ENCODE measurements at places on chromosomes 12 and 14.

DNA sequence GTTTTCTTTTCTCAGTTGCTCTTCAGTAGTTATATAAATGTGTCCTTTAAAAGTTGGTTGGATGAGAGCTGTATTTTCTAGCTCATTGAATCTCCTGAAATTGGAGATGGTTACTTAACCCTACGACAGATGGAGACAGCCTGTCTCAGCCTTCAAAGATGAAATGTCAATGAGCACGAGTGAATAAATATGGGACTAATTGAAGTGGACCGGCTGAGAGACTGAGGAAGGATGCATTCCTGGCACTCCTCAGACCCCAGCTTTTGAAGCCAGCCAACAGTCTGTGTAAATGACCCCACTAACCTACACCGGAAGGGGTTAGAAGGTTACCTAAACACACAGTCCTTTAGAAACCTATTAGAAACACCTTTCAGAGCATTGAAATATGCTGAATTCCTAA lies 46.6 kb downstream of the PDZRN4 start:
- no peak for DNase-seq

GRCh38 chr12:102465762-102466560 lies 14.4 kb downstream of the IGF1 start:
- DNase-seq = no peak

- DNase-seq = no peak
Measured at GRCh38 chr12:18992336-18992735, 137.2 kb upstream of the PLEKHA5 start.

DNA sequence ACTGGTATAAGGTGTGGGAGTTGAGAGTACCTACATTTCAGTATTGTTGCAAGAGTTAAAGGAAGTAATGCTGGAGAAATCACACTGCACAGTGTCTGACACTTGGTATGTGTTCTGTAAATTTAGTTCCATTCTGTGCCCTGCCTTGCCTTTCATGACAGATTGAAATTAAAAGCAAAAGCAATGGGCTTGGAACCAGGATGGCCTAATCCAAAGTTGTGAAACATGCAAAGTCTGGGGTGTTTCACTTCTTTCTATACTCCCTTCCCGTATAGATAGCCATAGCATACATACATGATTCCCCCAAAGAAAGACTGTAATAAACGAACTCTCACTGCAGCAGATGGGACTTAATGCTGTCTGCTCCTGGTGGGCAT lies 281.1 kb downstream of the NRXN3 start:
- DNase-seq = no peak

GRCh38 chr12:110466791-110467190 lies 1.3 kb downstream of the GPN3 start:
- no peak for DNase-seq

GRCh38 chr14:24307575-24308341 lies at the start of gene CIDEB:
Gene CIDEB, minus strand, starts transcription at chr14:24307977. Its CDS starts 119 bp downstream, at chr14:24307858.
- DNase-seq = peak; percentile 72

DNA sequence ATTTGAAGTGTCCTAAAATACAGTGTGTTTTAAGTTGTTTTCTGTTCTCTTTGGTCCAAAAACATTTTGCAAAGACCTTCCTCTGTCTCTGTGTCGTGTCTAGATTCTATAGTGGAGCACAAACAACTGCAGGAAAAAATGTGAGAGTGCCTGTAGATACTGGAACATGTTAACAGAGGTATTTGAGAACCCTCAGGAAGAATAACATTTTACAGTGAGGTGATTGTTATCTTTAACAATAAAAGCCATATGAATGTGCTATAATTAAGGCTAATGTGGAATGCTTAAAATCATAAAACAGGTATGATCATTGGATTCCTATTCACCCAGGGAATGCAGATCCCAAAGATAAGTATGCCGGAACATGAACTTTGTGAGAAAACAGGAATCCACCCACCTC lies 98.0 kb downstream of the SAMD4A start:
- DNase-seq = no peak

DNA sequence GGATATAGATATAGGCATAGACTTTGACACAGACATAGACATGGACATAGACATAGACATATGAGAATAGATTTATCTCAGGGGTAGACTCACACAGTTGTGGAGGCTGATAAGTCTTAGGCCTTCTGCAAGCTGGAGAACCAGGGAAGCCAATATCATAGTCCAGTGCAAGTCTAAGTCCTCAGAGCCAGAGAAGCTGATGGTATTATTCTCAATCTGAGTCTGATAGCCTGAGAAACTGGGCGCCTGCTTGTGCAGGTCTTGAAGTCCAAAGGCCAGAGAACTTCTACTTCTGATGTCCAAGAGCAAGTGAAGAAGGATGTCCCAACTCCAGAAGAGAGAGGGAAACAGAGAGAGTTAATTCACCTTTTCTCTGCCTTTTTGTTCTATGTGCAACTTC lies 476.5 kb downstream of the SLC6A15 start:
- no peak for DNase-seq

DNA sequence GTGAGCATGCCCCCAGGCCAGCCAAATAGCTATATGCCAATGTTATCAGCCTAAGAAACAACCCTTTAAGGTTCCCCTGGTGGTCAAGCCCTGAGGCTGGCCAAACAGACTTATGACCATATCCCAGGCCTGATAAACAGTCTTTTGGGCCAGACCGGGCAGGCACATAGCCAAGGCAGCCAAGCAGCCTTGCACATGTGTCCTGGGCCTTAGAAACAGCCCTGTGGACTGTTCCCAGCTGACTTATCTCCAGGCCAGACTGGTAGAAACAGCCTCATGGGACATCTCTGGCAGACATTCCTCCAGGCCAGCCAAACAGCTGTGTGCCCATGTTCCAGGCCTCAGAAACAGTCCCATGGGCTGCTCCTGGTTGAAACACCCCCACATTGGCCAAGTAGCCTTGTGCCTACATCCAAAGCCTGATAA lies 295.0 kb upstream of the MGAT4C start:
- no peak for DNase-seq

DNA sequence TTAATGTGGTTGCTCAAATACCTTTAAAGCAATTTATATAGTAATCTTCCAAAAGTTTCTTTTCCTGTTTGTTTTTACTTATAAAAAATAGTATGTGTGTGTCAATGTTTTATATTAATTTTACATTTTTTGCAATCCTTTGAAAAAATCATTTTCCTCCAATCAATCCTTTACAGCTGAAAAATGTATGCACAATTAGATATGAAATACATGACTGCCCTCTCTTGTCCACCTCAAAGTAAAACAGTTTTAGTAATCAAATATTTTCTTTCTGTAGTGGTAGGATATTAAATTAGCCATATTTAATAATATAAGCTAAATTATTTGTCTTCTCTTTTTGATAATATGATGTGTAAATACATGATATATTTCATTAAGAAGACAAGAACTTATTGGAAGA lies 269.9 kb downstream of the ADAMTS20 start:
- DNase-seq = no peak

DNA sequence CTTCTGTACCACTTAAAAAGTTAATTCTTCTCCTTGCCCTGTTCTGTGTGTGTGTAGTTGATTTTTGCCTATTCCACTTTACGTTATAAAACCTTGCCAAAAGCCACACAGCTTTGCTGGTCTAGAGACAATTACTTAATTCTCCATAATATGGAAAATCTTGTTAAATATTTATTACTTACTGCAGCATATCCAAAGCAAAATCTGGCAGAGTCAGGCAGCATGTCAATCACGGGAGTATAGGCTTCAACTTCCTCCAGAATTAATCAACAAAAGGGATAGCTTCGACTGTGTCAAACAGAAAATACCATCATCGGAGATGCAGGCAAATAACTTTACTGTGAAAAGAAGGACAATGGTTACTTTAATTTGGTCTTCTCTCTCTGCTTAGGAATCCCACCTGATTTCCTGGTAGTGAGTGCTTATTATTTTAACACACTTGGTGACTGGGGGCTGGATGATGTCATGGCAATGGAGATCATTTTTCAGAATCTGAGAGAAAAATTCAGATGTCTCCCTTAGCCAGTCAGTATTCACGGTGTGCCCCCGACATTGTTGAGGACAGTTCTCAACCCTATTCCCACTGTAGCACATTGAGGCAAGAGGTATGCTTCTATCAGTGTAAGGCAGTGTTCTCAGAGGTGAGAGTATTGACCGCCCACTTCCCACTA lies 3.7 kb upstream of the MSRB3 start:
- DNase-seq = no peak

DNA sequence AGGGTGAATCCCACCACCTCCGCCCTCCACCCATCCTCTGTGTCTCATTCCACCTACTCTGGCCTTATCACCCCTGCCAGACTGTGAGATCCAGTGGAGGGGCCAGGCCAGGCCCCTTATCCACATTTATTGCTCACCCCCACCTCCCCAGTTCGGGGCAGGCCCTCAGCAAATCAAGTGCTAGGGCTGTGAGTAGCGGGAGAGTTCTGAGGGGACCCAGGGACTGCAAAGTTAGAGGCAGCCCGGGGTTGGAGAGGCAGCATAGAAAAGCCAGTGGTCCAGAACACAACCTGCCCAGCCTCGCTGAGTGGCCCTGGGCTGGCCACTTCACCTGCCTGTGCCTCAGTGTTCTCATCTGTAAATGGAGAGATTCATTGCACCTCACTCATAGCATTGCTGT lies 27.2 kb upstream of the ACTN1 start:
- no peak for DNase-seq

GRCh38 chr12:111673503-111673902 lies 12.3 kb downstream of the BRAP start:
- DNase-seq = no peak

DNA sequence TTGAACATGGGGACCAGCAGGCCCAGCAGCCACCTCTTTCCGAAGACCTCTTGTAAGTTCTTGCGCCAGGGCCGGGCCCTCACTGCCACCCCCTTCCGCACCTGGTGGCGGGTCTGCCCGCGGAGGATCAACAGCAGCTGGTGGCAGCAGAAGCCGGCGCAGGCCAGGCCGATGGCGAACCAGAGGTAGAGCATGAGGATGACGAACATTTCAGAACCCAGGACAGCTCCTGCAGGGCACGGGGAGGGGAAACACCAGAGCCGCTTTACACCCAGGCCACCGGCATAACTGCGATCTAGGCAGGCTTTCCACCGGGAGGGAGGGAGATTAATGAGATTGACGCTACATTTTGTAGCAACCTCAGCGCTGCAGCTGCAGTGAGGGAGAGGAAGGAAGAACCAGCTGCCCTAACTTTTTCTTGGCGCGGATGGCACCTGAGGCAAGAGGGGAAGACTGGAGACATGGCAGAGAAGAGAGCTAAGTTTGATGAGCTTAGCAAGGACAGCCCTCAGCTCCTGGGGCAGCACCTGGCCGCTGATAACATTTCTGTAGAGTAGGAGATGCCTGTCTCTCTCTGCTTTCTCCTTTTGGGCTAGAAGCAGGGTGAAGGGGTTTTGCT lies 7.8 kb downstream of the ZDHHC22 start:
- peak; percentile 64 for DNase-seq

DNA sequence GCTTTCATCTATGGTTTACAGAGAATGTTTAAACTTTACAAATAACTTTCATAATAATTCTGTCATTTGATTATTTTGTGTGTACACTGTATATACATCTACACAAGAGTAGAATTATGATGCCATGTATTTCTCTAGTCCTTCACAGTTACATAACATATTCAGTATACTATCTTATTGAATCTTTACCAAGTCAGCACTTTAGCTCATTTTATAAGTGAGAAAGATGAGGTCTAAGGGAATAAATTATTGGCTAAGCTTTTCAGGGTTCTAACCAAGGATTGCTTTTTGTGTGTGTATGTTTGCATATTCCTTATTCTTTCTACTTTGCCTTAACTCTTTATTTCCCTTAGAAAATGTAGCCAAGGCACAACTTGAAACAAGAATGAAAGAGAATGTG lies 84.3 kb upstream of the PTPRQ start:
- DNase-seq = no peak

DNA sequence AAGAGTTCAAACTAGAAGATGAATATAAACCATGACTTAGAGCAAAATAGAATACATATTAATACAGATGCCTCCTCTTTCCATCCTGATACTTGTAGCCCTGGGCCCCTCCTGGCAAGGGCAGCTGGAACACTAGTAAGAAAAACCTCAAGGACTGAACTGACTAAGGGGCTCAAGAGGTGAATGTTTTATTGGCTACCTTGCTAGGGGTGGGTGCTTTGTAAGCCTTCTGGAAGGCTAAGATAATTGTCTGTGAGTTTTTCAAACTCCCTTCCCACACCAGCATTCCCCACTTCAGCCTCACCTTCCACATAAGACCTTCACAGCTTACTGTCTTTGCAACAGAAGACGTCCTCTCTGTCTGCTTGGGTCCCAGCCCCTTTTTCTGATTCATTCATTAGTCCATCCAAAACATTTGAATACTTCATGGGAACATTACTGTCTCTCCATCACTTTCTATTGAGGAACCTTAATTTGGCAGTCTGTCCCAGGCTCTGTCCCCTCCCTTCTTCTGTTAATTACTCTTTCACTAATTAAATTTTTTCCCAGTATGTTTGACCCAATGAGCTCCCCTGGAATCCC lies 1.1 kb upstream of the MARCHF9 start:
- DNase-seq = no peak

- no peak for DNase-seq
Measured at GRCh38 chr12:102024765-102025164, 37.0 kb downstream of the WASHC3 start.

- DNase-seq = peak; percentile 92
Measured at GRCh38 chr14:105180592-105181548, at the start of gene NUDT14. Gene NUDT14, minus strand, starts transcription at chr14:105181312. Its CDS starts 103 bp downstream, at chr14:105181209.

- DNase-seq = no peak
Measured at GRCh38 chr12:18799561-18799960, 61.6 kb downstream of the CAPZA3 start.

GRCh38 chr14:61872452-61872851 lies 110.2 kb downstream of the SNAPC1 start:
- no peak for DNase-seq

GRCh38 chr12:27271206-27271605 lies 27.1 kb downstream of the STK38L start:
- no peak for DNase-seq

- no peak for DNase-seq
Measured at GRCh38 chr12:93177208-93178153, 200.2 kb upstream of the NUDT4 start.

- no peak for DNase-seq
Measured at GRCh38 chr14:32244404-32244803, 41.3 kb upstream of the RNU6-8 start.

DNA sequence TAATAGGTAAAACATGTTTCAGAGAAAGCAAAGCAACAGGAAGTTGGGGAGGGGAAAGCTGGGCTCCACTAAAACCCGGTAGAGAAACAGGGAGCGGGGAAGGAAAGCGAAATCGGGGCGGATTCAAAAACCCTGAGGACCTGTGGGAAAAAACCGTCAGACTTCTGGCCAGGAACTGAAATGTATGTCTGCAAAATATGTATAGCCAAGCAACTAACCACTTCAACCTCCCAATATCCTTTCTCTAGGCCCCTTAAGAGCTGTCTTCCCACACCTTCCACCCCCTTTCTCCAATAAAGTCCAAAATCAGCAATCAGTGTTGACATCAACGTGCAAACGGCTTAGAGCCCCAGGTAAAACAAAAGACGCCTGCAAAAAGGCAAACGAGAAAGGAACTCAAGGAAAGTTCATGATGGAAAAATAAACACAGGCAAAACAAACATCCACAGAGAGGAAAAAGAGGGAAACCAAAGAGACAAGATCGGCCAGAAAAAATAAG lies 32.8 kb downstream of the SIX1 start:
- DNase-seq = no peak

- no peak for DNase-seq
Measured at GRCh38 chr14:20302042-20302755, 3.6 kb downstream of the TTC5 start.

- DNase-seq = no peak
Measured at GRCh38 chr12:25182765-25183164, 12.2 kb downstream of the DNAI7 start.
